ENCODE measurements at places on chromosomes 2 and 18.

GRCh38 chr2:46236006-46236875, 61.0 kb upstream of the EPAS1 start:
- no peak for DNase-seq

DNA sequence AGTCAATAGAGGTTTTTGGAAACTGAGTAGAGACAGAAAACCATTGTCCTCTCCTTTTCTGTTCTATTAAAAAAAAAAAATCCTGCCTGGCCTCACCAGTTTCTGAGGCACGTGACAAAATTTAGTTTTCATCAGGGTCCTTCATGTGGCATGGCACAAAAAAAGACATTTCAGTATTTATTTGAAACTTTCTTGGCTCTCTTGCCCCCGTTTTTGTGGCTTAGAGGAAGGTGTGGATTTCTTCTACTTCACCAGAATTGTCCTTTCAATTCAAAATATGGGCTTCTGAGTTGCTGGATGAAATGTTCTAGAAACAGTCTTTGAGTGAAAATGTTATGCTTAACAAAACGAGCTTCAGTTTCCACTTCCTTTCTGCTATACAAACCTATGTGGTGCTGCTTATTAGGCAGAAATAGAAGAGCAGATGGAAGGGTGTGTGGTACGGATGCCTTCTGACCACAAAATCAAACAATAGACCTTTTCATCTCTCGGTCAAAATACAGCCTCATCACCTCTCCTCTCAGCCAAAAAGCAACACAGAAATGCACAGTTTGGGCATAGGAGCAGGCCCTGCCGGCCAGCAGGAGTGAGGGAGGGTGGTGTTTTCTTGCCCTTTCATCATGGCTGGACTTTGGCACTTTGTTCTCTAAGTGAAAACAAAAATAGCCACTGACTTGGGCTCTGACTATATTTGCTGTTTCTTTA, 89.2 kb downstream of the SH3RF3 start:
- DNase-seq: no peak

GRCh38 chr2:157662401-157662800, 33.7 kb upstream of the ACVR1C start:
- DNase-seq: no peak

DNA sequence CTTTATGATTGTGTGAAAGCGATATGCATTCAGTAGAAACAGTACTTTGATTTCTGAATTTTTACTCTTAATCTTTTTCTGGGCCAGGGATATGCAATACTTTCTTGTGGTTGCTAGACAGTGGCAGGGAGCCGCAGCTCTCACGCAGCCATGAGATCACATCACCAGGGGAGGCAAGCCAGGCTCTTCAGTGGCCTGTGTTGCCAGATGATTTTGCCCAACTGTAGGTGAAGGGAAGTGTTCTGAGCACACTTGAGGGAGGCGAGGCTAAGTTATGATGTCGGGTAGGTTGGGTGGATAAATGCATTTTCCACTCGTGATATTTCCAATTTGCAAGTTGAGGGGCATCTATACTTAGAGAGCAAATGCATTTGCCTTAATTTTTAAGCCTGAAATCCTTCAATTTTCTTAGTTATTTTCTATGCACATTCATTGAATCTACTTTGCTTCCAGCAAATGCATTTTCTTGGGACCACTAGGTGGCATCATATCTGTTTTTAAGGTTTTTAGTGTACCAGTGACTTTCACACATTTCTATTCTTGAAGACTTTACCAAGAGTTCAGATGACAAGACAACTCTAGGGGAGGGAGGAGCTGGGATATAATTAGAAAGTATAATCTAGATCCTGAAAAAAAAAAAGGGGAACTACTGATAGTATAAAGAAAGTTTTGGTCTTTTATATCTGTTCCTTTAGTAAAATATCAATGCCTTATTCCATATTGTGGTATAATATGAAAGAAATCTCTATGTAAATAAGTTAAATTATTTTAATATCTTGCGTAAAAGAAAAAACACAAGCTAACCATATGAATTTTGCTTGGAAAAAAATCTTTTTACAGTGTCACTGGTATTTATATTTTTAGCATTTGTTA, 643.3 kb downstream of the SOCS6 start:
- DNase-seq: no peak

GRCh38 chr2:237581751-237582746, 8.5 kb downstream of the RAB17 start:
- DNase-seq: no peak

DNA sequence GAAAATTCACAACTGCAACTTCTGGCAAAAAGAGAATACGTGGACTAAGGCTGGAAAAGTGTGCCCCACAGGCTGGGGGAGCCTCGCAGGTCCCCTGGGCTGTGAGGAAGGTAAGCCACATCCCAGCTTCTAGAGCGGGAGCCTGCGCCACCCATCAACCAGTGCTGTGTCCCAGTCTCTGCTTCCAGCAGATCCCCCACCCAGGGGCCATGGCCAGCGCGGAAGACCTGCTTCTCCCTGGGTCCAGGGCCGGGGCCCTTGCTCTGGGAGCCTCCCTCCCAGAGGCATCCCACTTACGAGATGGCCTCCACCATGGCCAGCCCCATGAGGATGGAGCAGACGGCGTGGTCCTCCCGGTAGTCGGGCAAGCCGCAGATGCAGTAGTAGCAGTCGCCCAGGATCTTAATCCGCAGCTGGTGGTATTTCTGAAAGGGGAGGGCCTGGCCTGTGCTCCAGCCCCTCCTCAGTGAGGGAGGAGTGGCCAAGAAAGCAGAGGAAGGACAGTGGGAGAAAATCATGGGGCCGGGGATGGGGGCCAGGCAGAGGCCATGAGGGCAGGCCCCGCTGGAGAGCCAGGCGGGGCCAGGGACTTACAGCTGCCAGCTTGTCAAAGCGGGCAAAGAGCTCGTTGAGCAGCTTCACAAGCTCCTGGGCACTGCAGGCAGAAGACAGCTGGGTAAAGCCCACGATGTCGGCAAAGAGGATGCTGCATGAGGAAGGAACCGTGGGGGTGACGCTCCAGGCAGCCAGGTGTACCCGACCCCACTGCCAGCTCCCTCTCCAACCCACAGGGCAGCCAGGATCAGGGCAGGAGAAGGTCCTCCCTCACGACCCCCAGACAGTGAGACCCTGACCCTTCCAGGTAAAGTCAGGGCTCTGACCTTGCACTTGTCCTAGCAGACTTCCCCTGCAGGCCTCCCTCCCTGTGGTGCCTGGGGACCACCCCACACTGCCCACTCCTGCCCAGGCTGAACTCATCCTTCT, 48.0 kb downstream of the CENPO start:
- no peak for DNase-seq

DNA sequence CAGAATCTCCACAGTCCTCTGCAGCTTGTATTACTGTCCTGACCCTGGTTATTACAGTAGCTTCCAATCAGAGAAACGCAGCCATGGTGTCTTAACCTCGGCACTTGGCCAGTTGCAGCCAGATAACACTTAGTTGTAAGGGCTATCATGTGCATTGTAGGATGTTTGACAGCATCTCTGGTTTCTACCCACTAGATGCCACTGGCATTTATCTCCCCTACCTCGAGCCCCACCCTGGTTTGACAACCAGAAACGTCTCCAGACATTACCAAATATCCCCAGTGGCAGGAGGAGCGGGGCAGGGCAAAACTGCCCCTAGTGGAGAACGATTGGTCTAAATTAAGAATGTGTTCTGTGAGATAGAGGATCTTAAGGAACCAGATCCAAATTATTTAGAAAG, 13.1 kb downstream of the DSG2 start:
- DNase-seq: no peak

DNA sequence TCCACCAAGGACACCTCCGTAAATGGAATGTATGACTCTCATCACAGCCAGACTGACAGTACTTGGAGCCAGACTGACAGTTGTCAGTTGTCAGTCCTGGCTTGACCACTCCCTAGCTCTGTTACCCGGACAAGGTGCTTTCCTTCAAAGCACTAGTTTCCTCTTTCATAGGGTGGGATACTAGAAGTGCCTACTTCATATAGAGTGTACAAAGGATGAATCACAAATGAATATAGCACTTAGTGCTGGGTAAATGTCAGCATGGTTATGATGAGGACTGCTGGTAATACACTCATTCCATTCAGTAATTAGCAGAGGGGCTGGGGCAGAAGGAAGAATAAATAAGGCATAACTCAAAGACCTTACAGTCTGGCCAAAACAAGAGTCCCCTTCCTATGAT, 91.4 kb downstream of the ARL4C start:
- DNase-seq: no peak

DNA sequence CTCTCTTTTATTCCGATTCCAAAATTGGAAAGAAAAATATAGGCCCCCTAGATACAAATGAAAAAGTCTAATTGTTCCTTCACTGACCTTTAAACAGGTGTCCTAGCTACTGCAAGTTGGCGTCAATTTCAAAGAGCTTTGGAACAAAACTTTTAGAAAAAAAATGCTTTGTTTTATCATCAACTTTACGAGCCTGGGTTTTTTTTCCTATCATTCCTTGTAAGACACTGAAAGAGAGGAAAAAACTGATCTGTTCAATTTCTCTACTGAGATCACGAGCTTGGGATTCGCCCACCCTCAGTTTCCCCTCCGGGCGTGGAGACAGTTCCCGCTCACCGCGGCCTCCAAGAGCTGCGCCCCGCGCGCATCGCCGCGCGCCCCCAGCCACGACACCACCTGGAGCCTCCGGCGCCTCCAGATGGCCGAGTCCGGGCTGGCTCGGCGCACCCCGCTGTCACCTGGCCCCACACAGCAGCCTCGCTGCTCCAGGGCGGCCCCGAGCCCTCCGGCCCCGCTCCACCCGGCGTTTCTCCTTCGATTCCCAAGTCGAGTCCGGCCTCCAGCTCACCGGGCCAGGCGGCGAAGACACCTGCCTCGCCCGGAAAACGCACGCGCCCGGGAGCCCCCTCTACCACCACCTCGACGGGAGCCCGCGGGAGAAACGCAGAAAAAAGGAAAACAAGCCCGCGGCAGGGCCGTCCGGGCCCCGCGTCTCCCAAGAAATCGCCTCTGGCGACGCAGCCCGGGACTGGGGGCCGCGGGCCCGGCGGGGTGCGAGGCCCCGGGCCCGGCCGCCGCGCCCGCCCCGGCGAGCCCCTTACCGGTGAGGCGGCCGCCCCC, 656 bp downstream of the TBC1D8 start:
- no peak for DNase-seq

DNA sequence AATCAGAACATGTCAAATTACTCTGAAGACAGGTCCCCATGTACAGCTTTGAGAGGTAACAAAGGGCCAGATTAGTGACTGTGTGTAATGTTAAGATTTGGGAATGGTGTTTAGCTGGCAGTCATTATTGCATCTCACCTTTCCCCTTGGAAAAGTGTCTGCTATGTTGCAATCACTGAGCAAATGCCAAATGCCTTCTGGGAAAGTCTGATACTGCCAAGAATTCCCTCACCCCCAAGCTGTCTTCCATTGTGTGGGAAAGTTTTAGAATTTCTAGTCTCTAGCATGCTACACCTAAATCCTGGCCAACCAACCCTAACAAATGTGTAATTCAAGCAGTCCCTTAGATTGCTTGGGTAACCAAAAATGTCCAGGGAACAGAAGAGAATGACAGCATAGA, 13.6 kb upstream of the PELI1 start:
- no peak for DNase-seq

- DNase-seq: no peak
Measured at GRCh38 chr2:150491430-150491829, 4.0 kb upstream of the RND3 start.

GRCh38 chr18:37499044-37499443, 66.6 kb downstream of the CELF4 start:
- DNase-seq: no peak

GRCh38 chr2:17827316-17827715, 11.1 kb downstream of the MSGN1 start:
- DNase-seq: no peak

DNA sequence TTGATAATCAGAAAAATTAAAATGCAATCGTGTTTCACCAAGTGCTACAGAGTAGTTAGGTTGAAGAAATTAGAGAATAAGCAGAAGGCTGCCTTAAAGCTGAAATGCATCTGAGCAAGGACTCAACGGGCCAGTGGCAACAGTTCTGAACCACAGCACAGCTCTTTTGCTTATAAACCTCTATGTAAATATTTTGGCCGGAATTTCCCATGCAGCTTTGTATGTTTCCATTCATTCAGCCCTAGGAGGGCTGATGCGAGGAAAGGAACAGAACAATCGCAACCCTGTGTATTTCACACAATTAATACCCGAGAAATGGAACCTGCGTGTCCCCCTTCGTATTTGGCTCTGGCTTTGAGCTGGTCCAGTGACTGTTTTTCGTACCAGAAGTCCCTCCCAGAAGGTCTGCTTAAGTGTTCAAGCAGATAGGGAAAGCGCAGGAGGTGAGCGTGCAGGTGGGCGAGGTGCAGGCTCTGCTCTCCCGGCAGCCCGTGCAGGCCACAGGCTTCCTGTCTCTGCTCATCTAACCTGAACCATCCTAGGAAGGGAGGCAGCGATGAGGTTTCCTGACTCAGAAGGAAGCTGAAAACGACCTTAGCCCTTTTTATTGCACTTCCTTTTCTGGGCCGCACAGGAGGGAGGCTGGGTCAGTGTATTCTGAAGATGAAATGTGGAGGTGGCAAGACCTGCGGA, 67.3 kb downstream of the ASB1 start:
- no peak for DNase-seq

- no peak for DNase-seq
Measured at GRCh38 chr2:134190062-134190806, 63.6 kb upstream of the MGAT5 start.

DNA sequence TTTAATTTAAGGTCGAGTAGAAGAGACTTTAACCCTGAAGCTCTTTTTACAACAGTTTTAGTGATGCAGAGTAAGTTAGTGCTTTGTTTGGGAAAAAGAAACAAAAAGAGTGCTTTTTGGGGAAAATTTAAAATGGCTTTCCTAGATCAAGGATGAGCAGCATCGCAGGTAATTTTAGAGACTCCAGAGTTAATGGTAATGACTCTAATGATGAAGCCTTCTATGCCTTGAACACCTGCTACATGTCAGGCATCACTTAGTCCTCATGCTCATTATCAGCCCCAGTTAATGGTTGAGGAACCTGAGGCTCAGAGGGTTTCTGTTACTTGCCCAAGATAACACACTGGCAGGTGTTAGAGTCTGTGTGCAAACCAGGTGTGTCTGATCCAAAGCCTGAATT, 167.8 kb downstream of the ACOXL start:
- DNase-seq: no peak

- DNase-seq: no peak
Measured at GRCh38 chr2:240112914-240113690, 23.0 kb downstream of the COPS9 start.

DNA sequence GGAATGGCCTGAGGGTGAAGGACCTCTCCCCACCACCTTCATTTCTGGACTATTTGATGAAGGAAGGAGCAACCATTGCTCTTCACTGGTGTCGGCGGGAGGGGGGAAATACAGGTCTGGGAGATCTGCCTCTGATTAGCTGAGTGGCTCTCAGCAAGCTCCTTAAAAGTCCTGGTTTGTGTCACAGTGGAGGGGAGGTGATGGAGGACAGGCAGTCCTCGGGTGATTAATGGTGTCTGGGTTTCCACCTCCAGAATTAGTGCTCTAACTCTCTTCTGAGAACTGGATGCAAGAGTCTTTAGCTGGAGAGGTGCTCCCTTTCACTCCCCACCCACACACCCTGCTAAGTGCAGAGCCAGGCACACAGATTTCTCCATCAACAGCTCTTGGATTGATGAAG, 83.2 kb downstream of the TTC32 start:
- no peak for DNase-seq
